ENCODE measurements at places on chromosomes 7 and 10.

GRCh38 chr10:105506262-105506661, 865.2 kb downstream of the SORCS3 start:
- no peak for DNase-seq

DNA sequence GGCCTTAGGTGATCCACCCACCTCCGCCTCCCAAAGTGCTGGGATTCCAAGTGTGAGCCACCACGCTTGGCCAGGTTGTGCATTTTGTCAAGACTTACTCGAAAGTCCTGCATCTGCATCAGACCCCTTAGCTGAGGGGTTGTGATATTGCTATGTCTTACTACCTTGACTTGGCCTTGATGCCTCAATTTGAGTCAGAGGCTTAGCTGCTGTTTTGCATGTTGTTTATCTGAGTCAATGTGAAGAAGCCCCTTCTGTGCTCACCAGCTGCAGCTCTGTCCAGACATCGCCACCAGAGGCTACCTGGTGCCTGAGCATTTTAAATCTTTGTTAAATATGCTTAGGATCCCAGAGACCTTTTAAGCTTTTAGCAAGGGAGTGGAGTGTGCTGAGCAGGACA, 18.1 kb downstream of the UBE2D4 start:
- DNase-seq = no peak

DNA sequence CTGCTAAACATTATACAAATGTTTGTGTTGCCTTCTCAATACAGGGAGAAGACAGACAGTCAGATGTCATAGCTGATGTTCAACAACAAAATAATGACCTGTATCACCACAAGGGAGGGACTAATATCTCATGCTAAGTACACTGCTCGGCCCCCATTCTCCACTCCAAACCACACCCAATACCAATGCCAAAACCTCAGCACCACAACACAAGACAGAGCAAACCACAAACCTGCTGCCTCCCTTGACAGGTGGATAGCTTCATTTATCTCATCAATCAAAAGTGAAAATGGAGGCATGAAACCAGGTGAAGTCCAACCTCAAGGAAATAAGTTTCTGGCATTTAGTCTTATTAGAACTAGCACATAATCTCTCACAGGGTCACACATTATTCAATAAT, 109.5 kb downstream of the PARD3 start:
- no peak for DNase-seq

DNA sequence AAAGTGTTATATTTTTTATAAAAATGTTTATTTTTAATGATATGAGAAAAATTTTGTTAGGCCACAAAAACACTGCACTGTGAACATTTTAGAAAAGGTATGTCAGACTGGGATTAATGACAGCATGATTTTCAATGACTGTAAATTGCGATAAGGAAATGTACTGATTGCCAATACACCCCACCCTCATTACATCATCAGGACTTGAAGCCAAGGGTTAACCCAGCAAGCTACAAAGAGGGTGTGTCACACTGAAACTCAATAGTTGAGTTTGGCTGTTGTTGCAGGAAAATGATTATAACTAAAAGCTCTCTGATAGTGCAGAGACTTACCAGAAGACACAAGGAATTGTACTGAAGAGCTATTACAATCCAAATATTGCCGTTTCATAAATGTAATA, 64.8 kb upstream of the CAPZA2 start:
- no peak for DNase-seq

DNA sequence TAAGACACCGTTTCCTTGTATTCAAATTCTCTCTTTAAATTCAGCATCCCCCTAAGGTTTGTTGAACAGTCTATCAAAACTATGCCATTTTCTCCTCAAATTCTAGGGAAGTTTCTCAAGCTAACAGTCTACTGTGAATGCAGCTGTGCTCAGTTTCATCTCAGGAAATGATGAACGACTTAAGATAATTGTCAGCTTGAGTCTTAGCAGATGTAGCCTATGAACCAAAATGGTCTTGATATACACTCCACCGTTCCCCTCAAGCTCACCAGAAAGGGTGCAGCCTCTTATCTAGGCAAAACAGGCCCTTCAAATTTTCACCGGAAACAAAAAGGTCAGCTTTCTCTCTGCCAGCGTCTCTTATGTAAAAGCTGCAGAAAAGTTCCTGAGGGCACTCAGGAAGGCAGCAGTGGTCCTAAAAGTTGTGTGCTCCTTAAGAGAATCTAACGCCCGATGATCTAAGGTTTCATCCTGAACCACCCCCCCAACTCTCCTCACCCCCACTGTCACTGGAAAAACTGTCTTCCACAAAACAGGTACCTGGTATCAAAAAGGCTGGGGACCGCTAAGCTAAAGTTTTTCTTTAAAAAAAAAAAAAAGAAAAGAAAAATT, 2.1 kb downstream of the DNAJC9 start:
- DNase-seq = no peak

DNA sequence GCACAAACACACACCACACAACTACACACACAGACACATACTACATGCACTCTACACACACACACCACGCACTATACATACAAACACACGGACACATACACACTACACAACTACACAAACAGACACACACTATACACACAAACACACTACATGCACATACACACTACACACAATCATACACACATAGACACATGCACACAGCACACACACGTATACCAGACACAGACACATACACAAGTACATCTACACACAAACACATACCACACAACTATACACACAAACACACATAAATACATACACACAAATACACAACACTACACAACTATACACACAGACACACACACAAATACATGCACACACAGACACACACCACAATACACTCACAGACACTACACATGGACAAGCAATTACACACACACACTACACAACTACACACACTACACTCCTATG, 4.6 kb downstream of the GPR15LG start:
- no peak for DNase-seq

GRCh38 chr7:38394660-38395059, 121.2 kb upstream of the TARP start:
- no peak for DNase-seq

DNA sequence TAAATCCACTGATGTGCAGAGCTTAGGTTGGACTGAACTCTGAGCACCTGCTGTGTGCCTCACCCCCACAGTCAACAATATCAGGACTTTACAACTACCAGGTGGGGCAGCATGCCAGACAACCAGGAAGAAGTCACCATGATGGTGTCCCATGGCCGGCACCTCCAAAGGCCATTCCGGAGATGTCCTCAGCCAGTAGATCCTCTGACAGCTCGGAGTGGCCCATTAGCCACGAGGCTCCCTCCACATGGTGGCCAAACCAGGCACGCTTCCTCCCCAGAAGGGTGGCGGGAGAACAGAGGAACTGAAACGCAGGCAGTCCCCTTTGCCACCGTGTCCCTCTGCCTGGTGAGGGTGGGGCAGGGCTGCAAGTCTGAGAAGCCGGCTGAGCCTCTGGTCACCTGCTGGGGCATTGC, 390.0 kb downstream of the TNS3 start:
- DNase-seq = no peak

GRCh38 chr10:110356628-110357245, 52.0 kb upstream of the SMNDC1 start:
- no peak for DNase-seq

DNA sequence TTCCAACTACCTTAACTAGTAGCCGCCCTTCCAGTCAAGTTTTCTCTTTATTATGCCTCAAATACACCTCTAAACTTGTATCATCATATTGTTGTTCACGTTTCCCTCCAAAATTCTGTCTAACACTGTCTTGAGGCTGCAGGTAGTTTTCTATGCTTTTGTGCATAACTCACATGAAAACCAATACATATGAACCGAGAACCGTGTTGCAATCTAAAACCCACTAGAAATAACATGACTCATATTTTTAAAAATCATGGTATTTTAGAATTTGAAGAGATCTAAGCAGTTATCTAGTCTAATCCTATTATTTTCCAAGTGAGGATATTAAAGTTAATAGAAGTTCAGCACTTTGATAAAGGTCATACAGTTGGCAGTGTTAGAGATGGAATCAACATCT, 18.2 kb downstream of the LIPF start:
- no peak for DNase-seq

DNA sequence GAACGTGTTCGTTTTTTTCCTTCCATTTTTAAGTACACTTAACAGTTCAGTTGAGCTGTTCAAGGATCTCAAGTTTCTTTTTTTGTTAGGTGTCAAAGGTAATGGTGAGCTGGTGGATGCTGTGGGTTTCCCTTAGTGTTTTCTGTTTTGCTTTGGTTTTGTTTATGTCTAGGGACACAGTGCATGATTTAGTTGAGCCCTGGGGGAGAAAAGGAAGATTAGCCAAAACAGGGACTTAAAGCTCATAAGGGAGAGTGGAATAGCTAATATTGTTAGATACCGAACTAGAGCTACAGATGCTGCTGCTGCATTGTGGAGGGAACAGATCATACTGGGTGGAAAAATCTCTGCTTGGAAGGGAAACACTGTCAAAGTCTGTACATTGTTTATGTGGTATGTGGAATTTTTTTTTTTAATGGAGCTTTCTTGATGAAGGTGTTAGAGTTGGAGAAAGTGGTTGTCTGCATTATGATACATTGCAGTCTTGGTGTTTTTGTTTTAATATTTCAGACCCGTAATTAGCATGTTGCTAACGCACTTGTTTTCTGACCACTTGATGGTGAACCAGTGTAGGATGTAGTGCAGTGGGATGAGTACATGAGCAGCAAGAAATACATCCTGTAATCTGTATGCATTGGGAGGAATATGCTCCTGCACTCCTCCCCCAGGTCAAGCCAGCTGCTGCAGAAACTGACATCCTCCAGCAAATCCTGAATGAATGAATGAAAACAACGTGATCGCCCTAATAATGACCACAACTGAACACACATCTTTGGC, 2.1 kb downstream of the GLCCI1 start:
- peak; percentile 31 for DNase-seq

- DNase-seq = no peak
Observed at GRCh38 chr7:139572704-139573385, 49.4 kb downstream of the CLEC2L start.

DNA sequence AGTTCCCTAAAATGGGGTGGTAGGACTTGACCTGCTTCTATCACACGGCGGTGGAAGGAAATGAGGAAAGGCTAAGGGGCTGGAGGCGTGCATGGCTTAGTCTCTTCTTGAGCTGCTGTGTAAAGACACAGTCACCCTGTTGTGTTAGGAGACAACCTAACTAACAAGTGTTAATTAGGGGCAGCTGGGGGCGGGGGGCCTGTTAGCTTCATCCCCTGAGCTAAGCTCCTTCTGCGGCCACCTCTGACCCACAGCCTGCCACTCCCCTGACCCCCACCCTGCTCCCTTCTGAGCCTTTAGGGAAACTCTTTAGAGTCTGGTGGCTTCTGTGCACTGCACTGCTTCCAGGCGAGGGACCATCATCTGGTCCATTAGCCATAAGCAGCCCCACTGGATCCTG, 28.0 kb downstream of the COL17A1 start:
- no peak for DNase-seq

GRCh38 chr7:867406-868188, 8.8 kb upstream of the GET4 start:
- no peak for DNase-seq

- DNase-seq = no peak
Observed at GRCh38 chr7:31029251-31030042, 22.7 kb upstream of the ADCYAP1R1 start.

- no peak for DNase-seq
Observed at GRCh38 chr7:76428868-76429805, 4.4 kb downstream of the ZP3 start.

DNA sequence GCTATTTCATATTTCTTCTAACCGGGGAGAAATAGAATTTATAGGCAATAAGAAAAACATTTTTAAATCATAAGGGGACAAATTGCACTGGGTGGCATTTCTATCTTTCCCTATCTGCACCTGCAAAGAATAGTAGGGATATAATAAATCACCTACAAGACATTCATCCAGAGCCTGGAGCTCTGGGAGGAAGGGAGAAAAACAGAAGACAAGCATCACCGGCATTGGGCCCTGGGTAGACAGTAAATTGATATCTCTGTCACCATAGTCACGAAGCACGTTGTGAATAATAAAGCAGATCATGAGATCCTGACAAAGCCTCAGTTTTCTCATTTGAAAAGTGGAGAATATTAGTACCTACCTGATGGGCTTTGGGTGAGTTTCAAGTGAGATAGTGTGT, 685.6 kb downstream of the XPNPEP1 start:
- no peak for DNase-seq

GRCh38 chr7:158023157-158023556, 564.5 kb downstream of the PTPRN2 start:
- no peak for DNase-seq

- no peak for DNase-seq
Observed at GRCh38 chr7:298375-298702, 8.4 kb downstream of the FOXL3 start.

GRCh38 chr7:108419961-108420908, 36.0 kb downstream of the NRCAM start:
- no peak for DNase-seq

DNA sequence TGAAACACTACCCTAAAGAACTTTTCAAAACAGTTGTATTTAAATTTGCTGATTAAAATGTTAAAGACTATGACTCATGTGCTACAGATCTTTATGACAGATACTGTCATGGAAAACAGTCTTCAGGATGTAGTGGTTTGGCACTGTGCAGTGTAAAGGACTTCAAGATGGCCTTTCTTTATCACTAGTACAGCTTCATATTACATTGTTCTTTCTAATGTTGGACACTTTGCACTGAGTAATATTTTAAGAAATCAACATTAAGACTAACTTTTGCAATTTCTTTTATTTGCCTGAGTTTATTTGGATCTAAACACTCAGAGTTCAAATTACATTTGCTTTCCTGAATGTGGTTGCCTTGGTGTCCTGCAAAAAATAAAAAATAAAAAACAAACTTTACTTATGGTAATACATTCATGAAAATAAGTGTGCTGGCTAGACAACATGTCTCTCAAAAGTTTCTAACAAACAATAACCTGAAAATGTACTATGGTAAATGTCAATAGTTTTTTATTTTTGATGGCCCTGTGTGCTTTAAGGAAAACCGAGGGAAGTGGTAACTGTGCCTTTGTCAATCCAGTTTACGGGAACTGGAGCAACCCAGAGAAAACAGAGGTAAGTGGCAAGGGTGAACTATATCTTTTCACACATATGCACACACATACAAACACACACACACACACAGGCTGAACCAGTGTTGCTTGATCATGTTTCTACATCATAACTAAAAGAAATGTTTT, 85.9 kb upstream of the PLXDC2 start:
- DNase-seq = no peak

GRCh38 chr10:1211844-1212570, 155.8 kb downstream of the WDR37 start:
- DNase-seq = no peak

DNA sequence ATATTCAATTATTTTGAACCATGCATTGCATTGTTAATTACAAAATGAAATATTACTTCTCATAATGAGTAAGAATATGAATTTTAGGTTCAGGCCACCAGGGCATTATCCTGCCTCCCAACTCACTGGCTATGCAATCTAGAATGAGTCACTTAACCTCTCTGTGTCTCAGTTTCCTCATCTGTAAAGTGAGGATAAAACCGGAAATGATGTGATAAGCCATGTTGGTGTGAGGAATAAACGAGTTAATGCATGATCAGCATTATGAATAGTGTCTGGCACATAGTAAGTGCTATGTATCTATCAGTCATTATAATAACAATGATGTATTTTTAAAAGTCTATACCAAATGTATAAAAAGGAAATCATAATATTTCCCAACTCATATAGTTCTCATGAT, 85.5 kb downstream of the SEMA3D start:
- no peak for DNase-seq
